CD8-positive, alpha-beta T cell (primary cell): ENCODE measurements at places on chromosomes 7 and 10.

DNA sequence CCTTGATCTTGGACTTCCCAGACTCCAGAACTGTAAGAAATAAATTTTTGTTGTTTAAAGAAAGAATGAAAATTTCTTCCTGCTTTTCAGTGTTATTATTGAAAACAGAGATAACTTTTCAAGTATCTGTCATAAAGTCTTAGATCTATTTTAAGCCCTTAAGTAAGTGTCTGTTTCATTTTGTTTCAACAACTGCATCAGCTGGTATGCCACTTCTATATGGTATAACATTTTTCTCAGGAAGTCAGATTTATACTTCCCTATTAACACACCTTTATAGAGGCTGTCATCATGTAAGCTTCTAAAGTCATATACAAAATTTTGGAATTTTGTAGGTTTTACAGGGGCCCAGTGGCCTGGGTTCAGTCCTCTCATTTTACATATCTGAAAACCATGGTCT, 24.4 kb downstream of the RALA start:
- no peak for DNase-seq

GRCh38 chr7:24702755-24703154, 54.5 kb downstream of the GSDME start:
- no peak for DNase-seq

- no peak for DNase-seq
These were observed 7.5 kb downstream of the STN1 start for GRCh38 chr10:103910442-103911012.

DNA sequence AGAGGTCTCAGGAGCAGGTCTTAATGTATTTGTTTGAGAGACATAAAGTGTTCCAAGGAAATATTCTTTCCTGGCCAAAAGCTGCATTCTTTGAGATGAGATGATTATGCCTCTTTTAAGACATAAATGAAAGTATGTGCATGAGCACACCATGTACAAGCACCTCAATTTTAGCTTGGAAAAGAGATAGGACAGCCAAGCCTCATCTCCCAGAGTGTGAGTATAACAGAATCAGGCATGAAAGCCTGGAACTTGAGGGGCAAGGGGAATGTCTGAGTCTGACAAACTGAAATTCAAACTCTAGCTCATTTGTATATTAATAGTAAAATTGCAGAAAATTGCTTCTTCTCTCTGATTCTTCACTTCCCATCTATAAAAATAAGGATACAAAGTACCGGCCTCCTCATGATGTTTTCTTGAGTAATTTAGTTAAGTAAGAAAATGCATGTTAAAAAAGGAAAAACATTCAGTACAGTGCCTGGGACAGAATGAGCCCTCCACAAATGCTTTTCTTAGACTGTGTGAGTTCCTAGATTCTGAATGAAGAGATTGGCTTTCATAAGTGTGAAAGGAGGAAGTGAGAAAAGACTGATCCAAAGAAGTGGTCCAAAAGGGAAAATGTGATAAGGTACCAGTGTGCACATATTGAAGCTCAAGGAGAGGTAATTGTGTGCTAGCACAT, 1260.9 kb upstream of the SORCS1 start:
- DNase-seq, result no peak

GRCh38 chr7:508461-509170, 11.0 kb downstream of the PDGFA start:
- no peak for DNase-seq

DNA sequence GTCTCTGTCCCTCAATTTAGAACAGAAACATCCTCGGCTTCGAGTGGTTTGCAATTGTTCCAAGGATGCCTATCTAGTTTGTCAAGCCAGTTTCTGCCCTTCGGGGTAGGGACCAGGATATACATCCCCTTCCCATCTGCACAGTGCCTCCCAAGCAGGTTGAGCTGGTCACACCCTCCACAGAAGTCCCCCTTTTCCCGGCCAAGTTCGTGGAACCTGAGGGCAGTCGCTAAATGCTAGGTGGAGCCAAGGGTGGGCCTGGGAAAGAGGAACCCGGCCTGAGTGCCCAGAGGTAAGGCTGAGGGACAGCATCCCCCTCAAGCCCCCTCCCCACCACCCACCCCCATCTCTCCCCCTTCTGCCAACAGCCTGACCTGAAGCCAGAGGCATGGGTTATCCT, 62.4 kb upstream of the NANOS1 start:
- DNase-seq, result no peak

DNA sequence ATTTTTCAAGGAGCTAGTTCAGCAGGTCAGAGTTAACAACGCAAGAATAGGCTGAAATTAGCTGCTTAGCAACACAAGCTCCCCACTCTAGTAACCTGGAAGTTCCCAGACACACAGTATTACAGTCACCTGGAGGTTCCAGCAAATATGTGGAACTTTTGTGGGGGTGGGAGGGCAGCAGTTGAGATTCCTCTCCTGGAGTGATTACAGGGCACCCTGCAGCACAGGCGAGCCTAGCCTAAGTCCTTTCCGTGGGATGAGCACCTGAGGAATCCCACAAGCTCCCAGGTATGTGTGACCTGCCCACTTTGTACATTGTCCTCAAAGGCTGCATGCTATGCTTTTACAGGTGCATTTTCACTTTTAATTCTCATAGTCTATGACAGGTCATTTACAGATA, 13.6 kb downstream of the TPK1 start:
- DNase-seq, result no peak

DNA sequence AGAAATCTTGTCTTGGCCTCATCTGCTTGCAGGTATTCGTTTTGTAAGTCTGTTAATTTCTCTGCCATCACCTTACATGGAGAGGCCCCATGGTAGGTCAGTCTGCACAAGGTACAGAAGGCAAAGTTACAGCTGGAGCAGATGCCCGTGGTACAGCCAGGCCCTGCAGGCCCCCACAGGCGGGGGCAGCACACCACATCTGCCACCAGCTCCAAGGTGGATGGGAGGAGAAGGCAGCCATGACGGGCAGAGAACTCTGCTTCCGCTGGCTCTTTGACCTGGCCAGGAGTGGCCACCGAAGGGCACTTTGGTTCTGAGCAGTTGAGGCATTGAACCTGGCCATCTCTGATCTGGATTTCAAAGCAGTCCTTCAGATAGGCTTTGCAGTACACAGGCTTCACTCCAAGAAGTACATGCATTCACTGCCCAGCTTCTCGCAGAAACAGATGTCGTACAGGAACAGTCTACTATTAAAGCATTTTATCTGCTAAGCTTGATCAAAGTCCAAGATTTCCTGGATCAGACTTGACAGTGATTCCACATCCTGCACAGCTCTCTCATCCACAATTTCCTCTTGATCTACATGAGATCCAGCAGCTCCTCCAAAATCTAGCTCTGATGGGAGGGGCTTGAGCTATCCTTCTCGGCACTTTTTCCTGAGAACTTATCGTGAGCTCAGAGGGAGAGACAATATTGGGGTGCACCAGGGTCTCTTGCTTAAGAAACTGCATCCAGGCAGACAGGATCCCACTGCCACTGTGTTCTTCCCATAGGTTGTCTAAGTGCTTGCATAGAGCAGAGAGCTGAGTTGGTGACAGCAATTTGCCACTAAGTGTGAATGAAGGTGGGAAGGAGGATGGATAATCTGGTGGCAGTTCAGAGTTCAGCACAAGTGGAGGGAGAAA, 120.7 kb downstream of the TRRAP start:
- no peak for DNase-seq

GRCh38 chr10:127091354-127091753, 105.0 kb downstream of the INSYN2A start:
- DNase-seq, result no peak

GRCh38 chr10:98128802-98129201, 5.7 kb upstream of the R3HCC1L start:
- DNase-seq, result no peak
